Stimulated activated CD4-positive, alpha-beta T cell treated with anti-CD3 and anti-CD28 coated beads, Interleukin-12 subunit alpha, Interleukin-12 subunit beta, amount 100 ng/mL, for 24 hours (primary cell): ENCODE measurements at places on chromosomes 5 and 9.

DNA sequence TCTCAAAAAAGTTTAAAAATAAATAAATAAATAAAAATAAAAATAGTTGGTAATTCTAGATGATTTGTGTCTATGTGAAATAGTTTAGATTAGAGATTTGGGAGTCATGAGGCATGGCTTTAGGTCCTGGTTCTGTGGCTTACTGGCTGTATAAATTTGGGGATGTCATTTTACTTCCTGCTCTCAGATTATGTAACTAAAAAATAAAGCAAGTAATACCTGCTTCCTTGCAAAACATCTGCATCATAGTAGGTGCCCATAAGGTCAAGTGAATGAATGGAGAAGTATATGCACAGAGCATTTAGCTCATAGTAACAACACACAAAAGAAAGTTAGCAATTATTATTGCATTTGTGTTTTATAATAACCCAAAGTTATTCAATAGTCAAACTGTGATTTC, 287.7 kb upstream of the TLE4 start:
- DNase-seq, result no peak

DNA sequence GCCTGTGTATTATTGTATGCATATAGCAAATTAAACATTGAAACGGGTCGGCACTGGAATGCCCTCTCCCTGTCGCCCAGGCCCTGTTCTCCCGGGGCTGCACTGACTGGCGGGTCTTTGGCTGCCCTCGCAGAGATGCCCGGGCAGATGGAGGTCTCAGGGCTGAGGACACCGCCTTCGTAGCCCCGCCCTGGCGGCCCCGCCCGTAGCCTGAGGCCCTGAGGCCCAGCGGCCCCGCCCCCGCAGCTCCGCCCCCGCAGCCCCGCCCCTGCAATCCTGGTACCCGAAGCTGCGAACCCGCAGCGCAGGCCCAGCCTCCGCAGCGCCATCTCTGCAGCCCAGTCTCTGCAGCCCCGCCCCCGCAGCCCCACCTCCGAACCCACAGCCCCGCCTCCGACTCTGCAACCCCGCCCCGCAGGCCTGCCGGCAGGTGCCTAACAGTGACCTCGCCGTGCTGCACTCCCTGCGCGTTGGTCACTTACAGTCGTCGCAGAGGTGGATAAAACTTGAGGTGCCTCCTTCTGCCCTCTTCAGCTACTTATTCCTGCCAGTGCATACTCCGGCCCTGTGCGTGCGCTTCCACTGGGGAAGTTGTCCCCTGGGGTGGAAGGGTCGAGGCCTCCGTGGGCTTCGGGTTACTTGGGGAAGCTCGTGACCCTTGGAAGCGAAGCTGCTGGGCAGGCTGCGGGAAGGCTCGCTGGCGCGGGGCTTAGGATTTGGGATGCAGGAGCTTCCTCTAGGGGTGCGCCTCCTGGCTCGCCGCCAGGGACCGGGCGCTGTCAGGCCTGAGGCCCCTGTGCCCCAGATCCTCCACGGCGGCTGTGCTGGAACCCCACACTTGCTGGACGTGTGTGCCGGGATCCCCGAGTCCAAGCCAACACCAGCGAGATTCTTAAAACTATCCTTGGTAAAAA, 72.3 kb downstream of the ICE1 start:
- peak; percentile 53 for DNase-seq

DNA sequence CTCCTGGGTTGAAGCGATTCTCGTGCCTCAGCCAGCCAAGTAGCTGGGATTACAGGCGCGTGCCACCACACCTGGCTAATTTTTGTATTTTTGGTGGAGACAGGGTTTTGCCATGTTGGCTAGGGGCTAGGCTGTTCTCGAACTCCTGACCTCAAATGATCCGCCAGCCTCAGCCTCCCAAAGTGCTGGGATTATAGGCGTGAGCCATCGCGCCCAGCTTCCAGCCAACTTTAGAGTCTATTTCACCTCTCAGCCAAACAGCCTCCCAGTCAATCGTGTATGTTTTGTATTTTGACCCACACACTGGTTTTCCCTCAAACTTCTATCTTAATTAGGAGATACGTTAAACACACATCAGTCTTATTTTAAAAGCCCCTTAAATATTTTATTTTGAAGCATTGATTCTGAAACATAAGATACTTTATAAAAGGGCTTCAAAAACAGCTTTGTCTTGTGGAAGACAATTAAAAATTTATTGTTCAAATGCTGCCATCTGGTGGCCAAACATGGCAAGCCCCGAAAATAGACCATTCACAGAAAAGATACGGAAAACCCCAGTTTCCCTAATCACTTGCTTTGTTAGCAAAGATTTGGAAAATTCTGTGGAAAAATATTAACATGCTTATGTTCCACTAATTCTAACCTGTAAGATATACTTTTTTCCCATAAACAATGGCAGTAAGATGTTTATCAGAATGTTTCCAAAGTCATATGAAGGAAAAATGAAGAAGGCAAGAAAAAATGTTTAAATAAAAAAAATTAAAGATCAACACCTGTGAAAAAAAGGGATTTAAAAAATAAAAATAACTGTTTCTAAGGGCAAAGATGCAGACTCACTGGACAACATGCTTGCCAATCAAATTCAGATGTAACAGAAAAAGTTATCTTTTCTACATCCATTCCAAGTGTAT, 33.1 kb downstream of the APTX start:
- DNase-seq, result no peak

DNA sequence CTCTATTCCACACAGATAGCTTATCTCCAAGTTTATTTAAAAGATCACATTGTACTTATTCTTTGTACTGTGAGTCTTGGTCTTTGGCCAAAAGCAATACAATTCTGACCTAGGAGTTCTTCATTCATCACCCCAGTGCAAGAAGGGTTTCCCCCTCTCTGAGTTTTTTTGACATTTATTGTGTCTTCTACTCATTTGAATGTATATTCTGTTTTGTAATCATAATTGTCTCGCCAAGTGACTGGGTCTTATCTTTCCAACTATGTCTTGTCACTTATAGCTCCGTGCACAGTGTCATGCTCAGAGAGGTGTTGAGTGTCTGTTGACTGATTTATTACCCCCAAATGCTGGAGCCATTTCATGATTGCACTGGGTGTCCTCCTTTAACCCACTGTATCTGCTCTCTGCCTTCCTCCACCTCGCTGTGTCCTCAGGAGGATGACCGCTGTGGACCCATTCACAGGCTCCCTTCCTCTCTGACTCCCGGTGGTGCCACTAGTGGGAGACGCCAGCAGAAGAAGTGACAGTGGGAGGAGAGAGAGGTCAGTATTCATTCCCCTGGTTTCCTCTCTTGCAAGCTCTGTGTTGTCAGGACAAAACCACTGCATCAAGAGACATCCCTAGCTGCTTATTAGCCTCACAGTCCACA, 11.2 kb upstream of the TRIO start:
- DNase-seq, result no peak

GRCh38 chr5:73256012-73256411, 83.0 kb downstream of the TMEM174 start:
- no peak for DNase-seq

DNA sequence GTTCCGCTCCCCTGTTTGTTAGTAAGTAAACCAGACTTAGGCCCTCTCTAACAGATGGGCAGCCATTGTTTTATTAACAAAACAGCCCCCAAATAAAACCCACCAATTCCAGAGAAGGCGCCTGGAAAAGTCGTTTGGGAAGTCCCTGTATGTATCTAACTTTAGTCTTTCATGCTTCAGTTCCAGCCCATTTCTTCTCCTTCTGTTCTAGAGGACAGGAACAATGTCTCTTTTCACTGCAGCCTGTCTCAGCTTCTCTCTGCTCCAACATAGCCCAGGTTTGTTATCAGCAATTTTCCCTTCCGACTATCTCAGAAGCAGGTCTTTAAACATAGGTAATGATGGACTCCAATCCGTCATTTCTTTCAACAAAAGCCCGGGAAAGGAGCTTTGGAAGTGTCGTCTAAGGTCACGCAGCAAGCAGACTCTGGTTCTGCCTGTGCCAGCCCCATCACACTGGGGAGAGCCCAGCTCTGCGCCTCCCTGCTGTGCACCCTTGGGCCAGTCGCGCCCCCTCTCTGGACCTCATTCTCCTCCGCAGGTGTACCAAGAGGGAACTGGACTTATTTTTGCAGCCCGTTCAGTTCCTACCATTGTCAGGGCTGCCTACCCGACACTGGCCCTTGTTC, 9.6 kb upstream of the AKNA start:
- DNase-seq, result no peak

- no peak for DNase-seq
These were observed 39.4 kb downstream of the MRPS27 start for GRCh38 chr5:72280581-72281069.

DNA sequence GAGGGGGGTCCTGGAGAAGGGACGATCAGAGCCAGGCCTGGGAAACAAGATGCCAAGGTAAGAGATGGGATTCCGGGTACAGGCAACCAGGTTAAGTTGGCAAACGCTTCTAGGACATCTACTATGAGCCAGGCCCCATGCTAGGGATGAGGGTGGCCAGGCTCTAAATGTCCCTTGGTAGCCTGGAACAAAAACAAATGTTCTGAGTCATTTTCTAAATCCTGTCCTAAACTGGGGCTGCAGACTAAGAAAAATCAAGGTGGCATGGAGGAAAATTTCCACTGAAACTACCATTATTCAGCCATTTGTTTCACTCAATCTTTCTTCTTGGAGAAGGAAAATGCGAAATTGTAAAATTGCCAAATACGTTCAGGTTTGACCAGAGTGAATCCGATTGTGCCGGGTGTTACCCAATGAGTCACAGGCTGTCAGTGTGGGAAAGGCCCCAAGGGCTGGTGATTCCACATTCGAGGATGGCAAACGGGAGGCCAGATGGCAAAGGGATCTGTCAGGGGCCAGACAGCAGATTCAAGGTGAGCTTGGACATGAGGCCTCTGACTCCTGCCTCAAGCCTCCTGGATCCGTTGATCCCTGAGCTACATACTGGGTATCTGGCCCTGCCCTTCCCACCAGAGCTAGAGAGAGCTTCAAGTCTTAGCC, 57.6 kb downstream of the PAX5 start:
- DNase-seq, result no peak

- DNase-seq, result no peak
These were observed 20.1 kb downstream of the ATOX1 start for GRCh38 chr5:151738125-151738848.

- no peak for DNase-seq
These were observed 1387.7 kb downstream of the MAT2B start for GRCh38 chr5:164893071-164893470.

- DNase-seq, result no peak
These were observed 79.4 kb upstream of the CCDC112 start for GRCh38 chr5:115375893-115376292.

GRCh38 chr5:104951829-104952228, 1389.2 kb upstream of the NUDT12 start:
- DNase-seq, result no peak

- DNase-seq, result no peak
These were observed 45.3 kb downstream of the STK10 start for GRCh38 chr5:172142709-172143215.

DNA sequence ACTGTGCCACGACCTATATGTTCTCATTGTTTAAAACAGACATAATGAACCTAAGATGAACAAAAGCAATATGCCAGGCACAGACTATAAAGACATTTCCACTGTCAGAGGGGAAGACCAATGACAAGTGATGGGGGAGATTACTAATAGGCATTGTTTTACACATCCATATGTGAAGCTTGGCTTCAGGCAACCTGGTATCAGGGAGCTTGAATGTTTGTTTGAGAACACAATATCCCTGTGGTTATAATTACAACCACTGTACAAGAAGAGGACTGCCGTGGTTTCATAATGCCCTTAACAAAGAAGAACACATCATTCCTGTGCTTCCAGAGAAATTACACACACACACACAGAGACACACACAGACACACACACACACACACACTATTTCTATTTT, 385.7 kb downstream of the BNC2 start:
- no peak for DNase-seq

- no peak for DNase-seq
These were observed 1.6 kb upstream of the COL5A1 start for GRCh38 chr9:134639994-134640393.

GRCh38 chr9:109161471-109161870, 5.6 kb downstream of the FRRS1L start:
- DNase-seq, result no peak

GRCh38 chr5:36878392-36879082, 2.0 kb downstream of the NIPBL start:
- no peak for DNase-seq

DNA sequence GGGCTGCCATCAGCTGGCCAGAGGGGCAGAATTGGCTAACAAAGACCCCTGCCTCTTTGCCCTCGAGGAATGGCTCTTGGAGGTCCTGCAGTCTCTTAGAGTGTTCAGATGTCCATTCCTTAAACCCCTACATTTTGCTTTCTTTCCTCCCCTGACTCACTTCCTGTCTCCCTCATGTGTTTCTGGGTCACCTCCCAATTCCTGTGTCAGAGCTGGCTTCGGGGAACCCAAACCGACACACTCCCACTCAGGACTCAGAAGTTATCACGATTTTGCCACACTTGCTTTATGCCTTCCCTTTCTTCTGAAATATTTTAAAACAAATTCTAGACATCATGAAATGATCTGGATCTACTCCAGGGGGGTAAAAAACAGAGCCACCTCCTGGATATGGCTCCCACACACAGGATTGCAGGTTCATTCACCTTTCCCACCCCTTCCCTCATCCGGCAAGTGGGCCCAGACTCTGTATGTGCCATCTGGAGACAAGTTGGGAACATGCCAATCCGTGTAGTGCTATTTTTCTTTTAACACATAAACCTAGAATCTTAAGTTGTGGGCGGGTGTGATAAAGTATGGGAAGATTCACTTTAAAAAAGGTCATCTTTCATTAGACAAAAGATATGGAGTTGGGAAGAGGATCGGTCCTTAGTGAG, 145.7 kb downstream of the NXNL2 start:
- no peak for DNase-seq

GRCh38 chr5:58714046-58714445, 131.2 kb downstream of the RAB3C start:
- no peak for DNase-seq

DNA sequence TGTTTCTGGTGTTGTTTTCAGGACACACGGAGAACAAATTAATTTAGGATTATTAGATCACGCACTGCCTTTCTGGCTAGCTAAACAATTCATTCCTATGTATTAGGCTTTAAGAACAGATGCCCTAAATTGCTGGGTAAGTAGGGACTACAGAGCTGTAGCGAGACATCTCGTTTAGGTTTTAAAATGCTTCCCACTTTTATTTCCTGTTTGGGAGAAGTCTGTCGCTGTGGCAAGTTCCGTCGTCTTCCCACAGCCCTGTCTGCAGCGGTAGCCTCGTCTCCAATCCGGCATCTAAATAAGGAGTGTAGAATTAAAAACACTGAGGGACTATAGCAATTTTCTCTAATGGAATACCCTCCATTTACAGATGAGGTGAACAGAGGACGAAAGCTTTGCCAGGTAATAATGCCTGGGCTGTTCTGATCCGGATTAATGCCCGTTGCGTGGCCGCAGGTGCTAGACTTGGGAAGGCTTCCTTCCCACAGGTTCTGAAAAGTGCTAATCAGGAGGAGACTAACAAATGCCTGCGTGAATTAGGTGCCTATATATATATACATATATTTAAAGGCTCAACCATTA, 1.3 kb upstream of the TRIM36 start:
- DNase-seq, result no peak

DNA sequence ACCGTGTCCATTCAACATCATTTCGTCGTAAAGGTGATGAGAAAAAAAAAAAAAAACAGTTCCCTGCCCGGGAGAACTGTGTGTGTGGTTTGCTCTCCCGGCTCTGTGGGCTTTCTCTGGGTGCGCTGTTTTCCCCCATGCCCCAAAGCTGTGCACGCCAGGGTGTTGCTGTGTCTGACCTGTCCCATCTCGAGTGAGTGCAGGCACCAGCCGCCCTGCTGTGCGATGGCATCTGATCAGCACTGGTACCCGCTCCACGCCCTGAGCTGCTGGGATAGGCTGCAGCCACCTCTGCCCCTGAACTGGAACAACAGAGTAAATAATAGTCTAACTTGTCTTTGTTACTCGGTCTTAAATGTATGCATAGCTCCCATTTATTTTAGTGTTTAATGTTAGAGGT, 33.3 kb downstream of the CEP72 start:
- DNase-seq, result no peak
